ENCODE measurements at places on chromosomes 2 and 18.

- no peak for DNase-seq
Observed at GRCh38 chr18:11994336-11994702, 13.0 kb downstream of the IMPA2 start.

GRCh38 chr18:527146-527545 lies 26.6 kb upstream of the COLEC12 start:
- DNase-seq = no peak

GRCh38 chr2:72933646-72934151 lies 16.4 kb downstream of the EMX1 start:
- DNase-seq = no peak

GRCh38 chr2:33108483-33109443 lies 162.0 kb downstream of the LTBP1 start:
- DNase-seq = no peak

GRCh38 chr2:59888015-59888414 lies 665.4 kb downstream of the BCL11A start:
- no peak for DNase-seq

- DNase-seq = no peak
Observed at GRCh38 chr18:26717123-26717719, 148.3 kb downstream of the AQP4 start.

DNA sequence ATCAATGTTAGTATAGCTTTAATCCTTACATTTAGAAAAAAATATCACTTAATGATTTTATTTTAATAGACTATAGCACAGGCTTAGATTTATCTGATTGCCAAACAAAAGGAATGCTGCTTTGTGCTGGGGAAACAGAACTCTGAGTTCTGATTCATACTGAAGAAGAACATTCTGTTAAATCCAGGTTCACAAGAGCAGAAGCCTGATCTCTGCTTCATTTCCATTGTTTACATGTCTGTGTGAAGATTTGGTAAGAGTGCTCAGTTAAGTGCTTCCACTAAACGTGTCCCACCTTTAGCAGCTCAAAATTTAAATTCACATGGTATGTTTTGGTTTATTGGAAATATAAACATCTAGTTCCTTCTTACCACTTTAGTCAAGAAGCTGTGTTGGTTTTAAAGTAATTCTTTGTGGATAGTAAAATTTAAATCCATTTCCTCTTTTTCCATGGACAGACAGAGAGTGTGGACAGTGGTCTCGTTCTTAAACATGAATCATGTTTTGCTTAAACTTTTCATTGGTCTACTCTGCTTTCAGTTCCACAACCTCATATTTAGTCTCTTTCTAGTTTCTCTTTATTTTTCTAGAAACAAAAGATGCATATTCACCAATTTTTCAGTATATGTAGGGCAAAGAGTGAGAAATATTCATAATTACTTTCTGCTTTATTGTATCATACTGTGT lies 59.1 kb downstream of the NYAP2 start:
- DNase-seq = no peak

DNA sequence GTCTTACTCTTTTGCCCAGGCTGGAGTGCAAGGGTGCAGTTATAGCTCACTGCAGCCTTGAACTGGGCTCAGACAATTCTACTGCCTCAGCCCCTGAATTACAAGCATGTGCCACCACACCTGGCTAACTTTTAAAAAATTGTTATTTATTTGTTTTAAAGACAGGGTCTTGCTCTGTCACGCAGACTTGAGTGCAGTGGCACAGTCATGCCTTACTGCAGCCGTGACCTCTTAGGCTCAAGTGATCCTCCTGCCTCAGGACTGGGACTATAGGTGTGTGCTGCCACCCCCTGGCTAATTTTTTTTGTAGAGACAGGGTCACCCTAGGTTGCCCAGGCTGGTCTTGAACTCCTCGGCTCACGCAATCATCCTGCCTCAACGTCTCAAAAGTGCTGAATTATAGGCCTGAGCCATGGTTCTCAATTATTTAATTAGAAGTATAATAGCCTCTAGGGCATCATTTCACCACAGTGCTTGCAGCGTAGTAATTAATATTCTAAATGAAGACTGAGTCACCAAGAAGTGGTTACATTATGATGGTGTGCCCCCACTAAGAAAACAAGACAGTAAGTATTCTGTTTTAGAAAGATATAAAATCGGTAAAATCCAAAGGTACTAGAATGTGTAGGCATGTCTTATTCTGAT lies 69.6 kb downstream of the EML4 start:
- DNase-seq = no peak

GRCh38 chr2:83172841-83173240 lies 1286.2 kb downstream of the SUCLG1 start:
- no peak for DNase-seq

DNA sequence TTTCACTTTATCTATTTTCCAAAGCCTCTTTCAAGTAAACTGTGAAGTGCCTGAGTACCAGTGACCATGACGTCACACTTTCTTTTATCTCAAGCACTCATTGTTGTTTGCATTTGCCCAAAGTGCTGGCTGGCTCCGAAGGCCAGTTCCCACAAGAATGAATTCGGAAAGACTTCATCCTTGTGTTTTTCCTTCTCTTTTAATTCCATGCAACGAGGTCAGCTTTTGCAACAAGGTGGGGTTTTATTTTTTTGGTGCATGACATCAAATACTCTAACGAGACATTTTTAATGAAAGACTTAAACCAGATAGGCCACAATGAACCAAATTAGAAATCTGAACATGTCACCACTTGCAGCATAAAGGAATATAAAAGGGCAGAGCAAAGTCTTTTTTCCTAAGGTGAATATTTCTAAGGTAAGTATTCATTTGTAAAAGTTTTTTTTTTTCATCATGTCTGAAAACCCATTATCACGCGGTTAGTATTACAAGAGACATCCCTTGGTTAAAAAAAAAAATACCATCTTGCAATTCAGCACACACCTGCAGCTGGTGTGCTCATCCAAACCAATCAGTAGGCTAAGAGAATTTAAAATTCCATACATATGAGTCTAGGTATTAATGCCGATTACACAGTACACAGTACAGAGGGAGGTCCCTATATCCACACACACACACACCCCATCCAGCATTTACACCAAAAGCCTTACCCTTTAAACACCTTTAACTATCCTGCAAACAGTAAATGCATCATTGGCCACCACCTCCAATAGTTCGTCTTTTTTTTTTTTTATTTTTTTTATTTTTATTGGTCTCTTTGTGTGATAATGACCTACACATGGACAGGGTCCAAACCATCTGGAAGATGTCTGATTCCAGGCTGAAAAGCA lies 2.3 kb downstream of the ARL4C start:
- DNase-seq = peak; percentile 34

DNA sequence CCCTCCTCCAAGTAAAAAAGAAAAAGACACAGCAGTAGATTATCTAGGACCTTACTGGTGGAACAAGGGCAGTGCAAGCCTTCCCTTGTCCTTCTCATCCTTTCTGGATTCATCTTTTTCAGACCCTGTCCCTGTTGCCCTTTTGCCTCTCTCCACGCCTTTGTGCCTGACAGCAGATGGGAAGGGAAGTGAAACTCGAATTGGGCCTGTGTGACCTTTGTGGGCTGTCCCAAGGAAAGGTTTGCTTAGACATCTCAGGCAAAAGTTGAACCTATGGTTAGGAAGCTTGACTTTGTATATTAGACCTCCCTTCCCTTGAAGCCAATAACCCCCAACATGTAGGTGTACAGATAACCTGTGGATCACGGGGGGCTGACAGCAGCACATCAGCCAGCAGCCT lies 185.3 kb downstream of the PRKCE start:
- DNase-seq = no peak

DNA sequence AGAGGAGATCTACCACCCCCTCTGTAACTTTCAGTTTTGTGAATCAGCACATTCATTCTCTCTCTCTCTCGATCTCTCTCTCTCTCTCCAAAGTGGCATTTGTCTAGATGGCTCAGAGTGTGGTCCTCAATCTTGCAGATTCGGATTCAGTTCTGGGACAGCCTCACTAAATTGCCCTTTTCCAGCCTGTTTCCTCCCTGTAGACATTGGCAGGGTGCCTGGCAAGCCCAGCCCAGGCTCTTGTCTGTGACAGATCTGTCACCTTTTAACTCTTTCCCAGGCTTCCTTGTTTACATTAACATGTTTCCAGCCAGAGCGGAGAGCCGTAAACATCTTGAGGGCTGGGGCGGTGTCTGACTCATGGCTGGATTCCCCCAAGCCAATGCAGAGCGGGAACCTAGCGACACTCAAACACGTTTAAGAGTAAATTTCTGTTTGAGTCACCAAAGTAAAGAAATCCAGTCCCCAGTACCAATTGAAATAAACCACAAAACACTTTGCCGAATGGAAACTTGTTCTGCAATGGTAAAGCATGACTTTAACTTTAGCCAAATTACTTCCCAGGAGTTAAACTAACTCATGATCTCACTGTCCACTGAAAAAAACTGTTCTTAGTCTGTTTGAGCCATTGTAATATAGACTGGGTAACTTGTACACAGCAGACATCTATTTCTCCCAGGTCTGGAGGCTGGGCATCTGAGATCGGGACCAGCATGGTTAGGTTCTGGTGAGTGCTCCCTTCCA lies 6.6 kb upstream of the CYP27C1 start:
- no peak for DNase-seq
